ENCODE measurements at places on chromosomes 12 and 14.

- no peak for DNase-seq
Observed at GRCh38 chr14:74886001-74886400, 4.3 kb downstream of the DLST start.

DNA sequence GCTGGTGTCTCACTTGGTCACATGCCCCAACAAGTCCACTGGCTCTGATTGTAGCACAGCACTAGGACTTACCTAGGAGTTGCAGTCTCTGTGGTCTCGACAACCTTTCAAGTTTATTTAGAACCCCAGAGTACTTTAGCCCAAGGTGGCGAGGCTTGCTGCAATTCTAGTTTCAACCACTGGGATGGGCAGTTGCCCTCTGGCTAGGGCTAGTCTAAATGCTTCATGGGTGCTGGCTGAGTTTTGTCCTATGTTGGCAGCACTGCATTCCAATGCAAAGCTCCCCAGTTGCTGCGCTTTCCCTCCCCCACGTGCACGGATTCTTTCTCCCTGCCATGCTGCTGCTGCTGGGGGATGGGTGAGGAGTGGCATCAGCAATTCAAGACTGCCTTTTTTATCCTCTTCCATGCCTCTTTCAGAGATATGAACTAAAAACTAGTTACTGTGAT, 207.9 kb downstream of the SYNE2 start:
- DNase-seq = no peak

GRCh38 chr12:124687917-124688316, 120.5 kb upstream of the NCOR2 start:
- no peak for DNase-seq

GRCh38 chr14:105286759-105287144, 14.0 kb downstream of the BRF1 start:
- DNase-seq = no peak

GRCh38 chr12:69533844-69534243, 51.4 kb upstream of the CCT2 start:
- DNase-seq = no peak

GRCh38 chr14:73935666-73936065, 14.2 kb downstream of the FAM161B start:
- no peak for DNase-seq

- DNase-seq = no peak
Observed at GRCh38 chr14:31253746-31254471, 46.3 kb upstream of the HECTD1 start.

DNA sequence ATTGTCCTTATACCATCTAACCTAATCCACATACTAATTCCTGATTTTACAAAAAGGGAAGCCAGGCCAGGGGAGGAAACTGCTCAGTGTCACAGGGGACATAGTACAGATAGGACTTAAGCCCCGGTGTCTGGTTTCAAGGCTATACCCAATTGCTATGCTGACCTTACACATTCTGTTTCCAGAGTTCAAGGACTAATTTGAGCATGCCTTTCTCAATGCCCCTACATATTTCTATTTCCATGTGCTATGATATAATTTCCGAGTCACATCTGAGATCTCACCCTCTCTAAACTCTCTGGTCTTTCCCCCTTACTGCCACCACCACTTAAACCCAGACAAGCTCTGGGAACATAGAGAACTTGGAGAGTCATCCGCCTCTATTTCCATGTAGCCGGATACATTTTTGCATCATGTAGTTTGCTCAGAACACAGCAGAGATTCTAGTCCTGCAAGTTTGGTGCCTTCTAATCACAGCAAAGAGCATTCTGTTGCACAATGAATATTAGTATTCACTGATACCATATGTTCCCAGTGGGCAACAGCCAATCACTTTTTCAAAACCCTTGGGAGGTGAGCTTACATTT, 34.2 kb downstream of the PPM1H start:
- no peak for DNase-seq

GRCh38 chr14:96635850-96636249, 133.7 kb downstream of the PAPOLA start:
- DNase-seq = no peak

- no peak for DNase-seq
Observed at GRCh38 chr12:97601934-97602720, 139.5 kb downstream of the RMST start.

GRCh38 chr12:107884769-107885694, 110.5 kb downstream of the ASCL4 start:
- DNase-seq = no peak

- DNase-seq = no peak
Observed at GRCh38 chr14:93735206-93735605, 53.1 kb downstream of the PRIMA1 start.

DNA sequence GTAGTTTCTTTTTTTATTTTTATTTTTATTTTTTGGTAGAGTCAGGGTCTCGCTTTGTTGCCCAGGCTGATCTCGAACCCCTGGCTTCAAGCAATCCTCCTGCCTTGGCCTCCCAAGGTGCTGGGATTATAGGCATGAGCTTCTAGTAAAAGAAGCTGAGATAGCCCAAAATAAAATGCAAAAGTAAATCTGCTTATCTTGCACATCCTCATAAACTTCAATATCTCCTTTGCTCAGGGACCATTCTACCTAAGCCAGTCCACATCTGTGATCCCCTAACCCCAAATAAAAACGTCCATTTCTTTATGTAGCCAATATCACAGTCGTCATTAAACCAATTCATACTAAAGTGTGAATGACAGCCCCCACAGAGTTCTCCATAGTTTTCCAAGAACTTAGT, 36.3 kb downstream of the ATF7 start:
- DNase-seq = no peak

Data from GOT3 (cell line).